ENCODE measurements at places on chromosomes 7 and 10.
A peak's percentile ranks its signal among the peaks of the same experiment; 100 is the strongest.

DNA sequence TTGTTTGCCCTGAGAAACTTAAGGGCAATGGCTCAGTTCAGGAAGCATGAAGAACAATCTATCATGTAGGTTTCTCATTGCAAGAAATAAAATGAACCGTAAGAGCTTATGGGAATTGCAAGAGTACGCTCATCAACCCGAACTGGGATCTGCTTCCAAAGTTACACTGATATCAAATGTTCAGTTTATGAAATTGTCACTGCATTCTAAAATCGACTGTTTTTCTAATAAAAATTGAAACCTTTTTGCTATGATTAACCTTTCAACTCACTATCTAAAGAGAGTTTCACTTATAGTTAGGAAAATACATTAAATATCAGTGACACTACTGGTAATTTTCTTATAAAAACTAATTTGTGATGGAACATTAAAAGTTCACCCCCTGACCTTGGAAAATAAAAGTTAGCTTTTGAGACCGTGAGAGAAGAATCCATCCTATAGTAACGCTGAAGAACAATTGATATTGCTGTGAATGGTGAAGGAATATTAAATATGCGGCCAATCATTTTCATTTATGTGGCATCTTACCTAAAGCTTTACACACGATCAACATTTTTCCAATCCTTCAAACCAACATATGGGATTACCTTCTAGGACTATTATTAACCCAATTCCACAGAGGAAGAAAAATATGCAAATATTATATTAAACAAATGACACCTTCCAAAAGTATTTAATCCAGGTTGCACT lies 2.2 kb downstream of the MEOX2 start:
- DNase-seq, result no peak

DNA sequence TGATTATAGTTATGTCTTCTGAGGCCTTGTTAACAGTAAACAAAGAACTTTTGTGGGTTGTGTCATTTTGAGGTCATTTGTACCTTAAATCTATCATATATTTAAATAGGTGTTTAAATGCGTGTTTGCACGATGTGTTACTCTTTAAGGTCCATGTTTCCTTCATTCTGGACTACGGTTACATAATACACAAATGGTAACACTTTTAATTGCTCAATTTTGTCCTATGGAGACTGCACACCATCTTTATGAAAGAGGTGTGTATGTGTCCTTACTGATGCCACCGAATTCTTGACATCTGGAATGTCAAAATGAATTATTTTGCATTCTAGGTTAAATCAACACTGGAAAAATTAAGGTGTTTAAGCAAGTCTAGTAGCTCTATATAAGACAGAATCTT lies 1.7 kb downstream of the PALS2 start:
- DNase-seq, result no peak

DNA sequence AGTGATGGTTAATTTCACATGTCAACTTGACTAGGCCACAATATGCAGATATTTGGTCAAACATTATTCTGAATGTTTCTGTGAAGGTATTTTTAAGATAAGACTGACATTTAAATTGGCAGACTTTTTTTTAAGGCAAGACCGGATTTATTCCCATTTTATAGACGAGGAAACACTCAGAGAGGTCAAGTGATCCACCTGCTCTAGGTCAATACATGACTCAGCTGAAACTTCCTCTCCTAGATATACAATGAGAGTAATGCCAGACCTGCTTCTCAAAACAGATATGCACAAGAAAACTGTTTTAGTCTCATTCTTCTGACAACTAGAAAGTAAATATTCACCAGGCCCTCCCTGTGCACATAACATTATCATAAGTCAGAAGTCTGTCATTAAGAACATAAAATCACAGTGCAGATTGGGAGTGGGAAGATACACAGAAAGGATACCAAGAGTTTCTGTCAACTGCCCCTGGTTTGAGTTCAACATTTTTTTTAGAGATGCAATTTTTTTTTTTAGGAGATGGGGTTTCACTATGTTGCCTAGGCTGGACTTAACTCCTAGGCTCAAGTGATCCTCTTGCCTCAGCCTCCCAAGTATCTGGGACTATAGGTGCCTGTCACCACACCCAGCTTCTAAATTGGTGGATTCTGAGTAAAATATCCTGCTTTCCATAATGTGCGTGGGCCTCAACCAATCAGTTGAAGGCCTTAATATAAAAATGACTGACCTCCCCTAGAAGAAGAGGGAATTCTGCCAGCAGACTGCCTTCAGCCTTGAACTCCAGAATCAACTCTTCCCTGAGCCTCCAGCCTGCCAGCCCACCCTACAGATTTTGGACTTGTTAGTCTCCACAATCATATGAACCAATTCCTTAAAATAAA lies 121.4 kb downstream of the ZFAND4 start:
- no peak for DNase-seq

- no peak for DNase-seq
Measured at GRCh38 chr10:11095374-11095801, 77.7 kb downstream of the CELF2 start.

- DNase-seq, result no peak
Measured at GRCh38 chr7:4745971-4746919, 29.2 kb upstream of the AP5Z1 start.

DNA sequence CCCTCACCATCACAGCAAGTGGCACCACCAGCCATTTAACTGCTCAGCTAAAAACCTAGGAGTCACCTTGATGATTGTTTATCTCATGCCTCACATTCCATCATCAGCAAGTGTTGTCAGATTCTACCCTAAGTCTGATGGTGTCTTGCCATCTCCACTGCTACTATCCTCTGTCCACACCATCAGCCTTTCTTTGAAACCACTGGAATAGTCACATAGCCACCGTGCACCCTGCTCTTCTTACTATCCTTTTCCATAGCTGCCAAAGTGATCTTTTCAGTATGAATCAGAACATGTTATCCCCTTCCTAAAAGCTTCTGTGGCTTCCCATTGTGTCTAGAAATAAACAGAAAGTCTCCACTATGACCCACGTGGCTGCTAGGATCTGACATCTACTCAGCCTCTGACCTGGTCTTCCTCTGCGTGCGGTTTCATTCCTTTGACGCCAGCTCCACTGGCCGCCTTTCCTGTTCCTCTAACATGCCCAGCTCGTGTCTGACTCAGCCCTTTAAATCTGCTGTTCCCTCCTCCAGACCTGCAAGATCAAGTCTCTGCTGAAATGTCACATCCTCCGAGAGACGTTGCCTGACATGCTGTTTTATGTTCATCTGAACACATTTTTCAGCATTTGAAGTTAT lies 16.5 kb upstream of the CHN2 start:
- peak; percentile 51 for DNase-seq

GRCh38 chr10:92479547-92479946 lies 94.3 kb downstream of the IDE start:
- no peak for DNase-seq

- no peak for DNase-seq
Measured at GRCh38 chr7:44518761-44519160, 22.4 kb downstream of the NPC1L1 start.

- no peak for DNase-seq
Measured at GRCh38 chr10:76998451-76998850, 639.2 kb downstream of the KCNMA1 start.

DNA sequence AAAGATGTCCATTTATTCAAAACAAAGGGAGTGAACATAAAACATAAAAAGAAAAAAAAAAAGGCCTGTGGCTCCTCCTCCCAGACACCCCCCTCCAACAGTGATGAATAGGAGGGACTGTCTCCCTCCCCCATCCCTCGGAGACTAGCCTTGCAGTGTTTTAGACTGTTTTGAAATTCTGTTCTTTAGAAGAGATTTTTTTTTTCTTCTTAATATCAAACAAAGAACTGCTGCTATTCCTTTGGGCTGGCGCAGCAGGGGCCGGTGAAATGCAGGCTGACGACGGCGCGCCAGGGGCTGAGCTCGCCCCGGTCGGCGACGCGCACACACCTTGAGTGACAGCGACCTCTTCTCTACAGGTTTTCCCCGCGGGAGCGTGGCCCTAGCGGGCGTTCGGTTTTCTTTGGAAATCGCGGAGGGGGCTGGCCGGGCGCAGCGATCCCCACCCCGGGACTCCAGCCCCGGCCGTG lies at the start of gene LANCL2:
Gene LANCL2 (plus strand): TSS at position 133 of the 470 bp plus-strand sequence. CDS start 689 bp downstream, outside the sequence.
- DNase-seq, result peak; percentile 76

DNA sequence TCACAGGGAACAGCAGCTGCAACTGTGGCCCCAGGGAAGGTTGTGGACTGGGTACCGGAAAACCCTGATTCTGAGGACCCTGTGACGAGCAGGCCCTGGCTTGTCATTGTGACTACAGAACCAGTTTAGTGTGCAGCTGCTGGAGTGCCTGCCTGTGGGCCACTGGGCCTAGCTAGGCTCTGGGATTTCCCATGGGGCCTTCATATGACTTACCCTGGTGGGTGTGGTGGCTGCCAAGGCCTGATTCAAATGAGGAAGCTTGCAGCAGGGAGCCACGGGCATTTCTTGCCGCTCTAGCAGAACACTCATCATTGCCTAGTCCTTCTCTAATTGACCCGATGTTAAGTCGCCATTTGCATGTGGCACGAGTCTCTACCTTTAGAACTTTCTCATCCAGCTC lies 14.7 kb upstream of the CAMK2G start:
- no peak for DNase-seq

DNA sequence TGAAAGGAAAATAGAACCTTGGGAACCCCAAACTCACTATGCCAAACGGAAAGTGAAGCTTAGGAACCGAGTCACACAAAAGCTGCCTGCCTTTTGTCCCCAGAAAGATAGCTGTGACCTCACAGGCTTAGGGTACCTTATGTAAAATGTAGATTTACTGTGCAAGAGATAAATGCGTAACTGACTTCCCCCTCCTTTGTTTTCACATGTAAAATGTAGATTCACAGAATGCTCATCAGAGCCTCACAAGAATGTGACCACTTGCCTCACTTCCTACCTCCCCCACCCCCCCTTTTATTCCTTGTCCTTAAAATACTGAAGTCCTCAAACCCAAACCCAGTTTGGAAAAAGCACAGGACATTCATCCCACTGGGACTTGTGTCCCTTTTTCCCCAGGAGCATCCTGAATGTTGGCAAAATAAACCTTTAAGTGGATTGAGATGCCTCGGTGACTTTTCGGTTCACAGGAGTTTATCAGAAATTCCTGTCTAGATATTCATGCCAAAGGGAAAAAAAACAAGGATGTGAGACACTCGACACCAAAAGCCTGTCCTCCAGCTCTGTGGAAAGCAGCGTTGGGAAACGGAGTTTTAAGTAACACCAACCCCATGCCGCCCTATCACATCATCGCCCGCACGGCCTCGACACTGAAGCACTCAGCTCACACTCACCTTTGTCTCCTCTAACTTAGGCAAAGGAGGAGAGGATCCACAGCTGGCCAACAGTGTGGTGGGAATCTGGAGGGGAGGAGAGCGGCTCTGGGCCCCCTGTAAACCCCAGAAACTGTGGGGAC lies 45.9 kb downstream of the SVIL start:
- no peak for DNase-seq

GRCh38 chr7:47776335-47776734 lies 171.9 kb downstream of the PKD1L1 start:
- DNase-seq, result no peak
